ENCODE measurements at places on chromosomes 6 and 20.

DNA sequence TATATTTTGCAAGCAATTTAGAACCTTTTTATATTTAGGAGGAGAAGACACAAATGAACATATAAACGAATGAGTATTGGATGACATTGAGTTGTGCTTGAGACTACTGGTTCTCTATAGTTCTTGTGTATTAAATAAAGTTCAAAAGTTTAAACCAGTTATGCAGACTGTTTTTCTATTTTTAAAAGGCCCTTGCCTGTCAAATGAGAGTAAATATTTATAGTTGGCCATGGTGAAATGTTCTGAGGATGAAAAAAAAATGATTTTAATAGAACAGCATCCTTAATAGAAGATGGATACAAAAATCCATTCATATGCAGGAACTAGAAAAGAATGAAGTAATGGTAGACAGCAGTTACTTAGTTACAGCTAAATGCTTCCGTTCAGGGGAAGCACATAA, 63.5 kb upstream of the COL10A1 start:
- no peak for DNase-seq

- no peak for DNase-seq
These were observed 22.4 kb upstream of the FKBP1C start for GRCh38 chr6:63188828-63189227.

DNA sequence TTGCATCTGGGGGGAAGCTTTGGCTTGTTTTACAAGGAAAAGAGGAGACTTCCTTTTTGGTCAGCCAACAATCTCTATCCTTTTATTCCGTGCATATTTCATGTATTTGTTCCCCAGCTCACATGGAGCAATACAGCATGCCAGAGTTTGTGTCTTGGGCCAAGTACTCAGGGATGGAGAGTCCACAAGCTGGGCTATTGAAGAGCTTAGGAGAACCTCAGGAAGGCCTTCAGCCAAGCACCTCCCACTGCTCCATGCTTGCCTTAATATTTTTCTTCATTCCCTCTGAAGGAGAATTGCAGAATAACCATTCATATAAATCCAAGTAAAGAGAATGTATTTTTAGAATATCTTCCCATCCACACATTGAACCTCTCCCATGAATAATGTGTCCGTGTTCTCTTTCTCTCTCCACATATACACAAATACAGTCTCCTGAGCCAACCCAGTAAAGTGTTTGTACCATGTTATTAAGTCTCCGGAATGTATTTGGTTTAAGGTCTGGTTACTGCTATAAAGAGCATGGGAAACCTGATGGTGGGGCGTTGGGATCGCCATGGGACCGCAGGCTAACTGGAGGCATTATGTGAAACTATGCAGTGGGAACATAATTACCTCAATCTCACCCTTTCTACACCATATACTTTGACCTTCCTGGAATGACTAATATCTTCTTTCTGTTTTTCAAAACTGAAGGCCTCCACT, 3.0 kb downstream of the LAMA4 start:
- DNase-seq: no peak

GRCh38 chr6:106547601-106548453, 81.5 kb downstream of the RTN4IP1 start:
- DNase-seq: no peak

GRCh38 chr20:23061734-23062561, 12.5 kb upstream of the THBD start:
- peak; percentile 87 for DNase-seq

- DNase-seq: no peak
These were observed 79.9 kb downstream of the BMP6 start for GRCh38 chr6:7805850-7806214.

DNA sequence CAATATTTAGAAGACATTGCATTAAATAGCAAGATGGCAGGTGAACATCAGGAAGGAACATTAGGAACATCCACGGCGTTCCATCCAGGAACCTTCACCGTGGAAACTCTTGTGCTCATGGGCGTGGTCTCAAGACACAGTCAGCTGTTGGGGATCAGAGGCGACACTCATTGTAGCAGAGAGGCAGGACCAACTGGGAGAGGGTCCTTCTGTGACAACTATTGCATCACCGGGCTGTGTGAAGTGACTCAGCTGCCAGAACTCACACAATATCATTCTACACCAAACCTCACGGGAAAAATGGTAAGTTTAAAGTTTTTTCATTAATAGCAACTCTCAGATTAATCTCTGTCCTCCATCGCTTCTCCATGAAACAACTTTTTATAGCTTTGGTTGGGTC, 334.8 kb upstream of the SULF2 start:
- no peak for DNase-seq

DNA sequence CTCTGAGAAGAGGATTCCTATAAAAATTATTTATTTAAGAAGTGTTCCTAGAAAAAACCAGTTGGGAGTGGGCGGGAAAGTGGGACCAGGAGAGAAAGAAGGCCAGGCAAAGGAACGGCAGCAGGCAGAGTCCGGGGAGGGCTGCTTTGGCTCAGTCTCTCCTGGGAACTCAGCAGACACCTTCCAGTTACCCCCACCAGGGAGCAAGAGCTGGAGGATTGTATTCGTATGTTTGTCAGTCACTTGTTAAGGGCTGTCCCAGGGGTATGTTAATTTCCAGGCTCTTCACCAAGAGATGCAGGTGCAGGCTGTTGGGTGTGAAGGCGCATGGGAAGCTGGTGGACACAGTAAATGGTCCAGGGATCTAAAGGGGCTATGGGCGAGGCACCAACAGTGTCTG, 53.0 kb upstream of the CHD6 start:
- DNase-seq: no peak

GRCh38 chr20:32962053-32962452, 42.2 kb downstream of the SUN5 start:
- no peak for DNase-seq

GRCh38 chr6:126614642-126615504, 275.0 kb downstream of the CENPW start:
- no peak for DNase-seq

GRCh38 chr6:83867043-83867442, 7.6 kb downstream of the CYB5R4 start:
- DNase-seq: no peak

DNA sequence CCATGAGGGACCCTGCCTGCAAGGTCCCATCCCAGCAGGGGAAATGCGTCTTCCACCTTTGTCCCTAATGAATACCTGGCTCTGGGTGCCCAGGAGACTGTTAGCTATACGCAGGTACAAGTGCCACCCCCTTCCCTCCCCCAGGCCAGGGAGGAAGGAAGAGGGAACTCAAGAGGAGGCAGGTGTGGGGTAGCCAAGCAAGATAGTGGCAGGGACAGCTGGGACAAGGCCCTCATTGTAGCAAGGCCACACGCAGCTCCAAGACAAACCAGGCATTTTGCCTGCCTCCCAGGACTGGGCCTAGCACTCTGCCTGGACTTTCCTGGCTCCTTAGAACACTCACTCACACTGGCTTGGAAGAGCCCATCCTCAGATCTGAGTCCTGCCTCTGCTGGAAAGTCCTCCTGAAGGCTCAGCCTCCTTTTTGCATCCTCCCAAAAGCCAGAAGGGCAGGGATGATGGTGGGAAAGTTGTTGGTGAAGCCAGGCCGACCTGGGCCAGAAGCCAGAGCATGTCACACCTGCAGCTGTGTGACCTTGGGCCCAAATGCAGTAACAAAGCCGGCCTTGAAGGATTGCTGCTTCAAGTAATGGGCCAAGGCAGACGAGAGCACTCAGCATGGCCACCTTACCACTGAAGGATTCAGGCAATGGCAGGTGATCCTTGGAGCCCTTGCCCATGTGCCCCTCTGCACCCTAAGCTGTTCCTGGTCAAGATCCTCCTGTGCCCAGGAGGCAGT, 27.7 kb downstream of the SNPH start:
- no peak for DNase-seq

GRCh38 chr6:61809004-61809595, 476.9 kb downstream of the KHDRBS2 start:
- DNase-seq: peak; percentile 6

DNA sequence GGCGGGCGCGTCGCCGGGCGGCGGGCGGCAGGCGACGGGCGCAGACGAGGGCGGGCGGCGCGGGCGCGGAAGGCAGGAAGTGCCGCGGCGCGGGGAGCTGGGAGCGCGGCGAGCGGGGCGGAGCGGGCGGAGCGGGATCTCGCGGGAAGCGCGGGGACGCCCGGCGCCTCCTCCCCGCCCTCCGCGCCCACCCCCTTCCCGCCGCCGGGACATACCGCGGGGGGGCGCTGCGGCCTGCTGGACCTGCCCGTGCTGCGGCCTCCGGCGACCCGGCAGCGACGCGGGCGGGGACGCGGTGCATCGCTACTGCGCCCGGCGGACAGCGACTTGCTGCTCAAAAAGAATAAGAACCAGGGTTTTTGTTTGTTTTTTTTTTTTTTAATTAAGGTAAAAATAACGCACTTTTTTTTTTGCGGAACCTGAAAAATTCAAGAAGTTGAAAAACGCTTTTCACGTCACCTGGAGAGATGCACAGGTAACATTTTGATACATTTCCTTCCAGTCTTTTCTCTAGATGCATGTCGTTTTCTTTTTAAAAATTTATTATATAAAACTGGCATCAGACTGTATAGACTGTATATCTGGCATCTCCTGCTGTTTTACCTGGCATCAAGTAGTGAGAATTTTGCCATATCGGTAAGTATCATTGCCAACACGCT, at the start of gene CENPB:
Gene CENPB, minus strand, starts transcription at position 76 of the 659 bp plus-strand sequence. CDS start 257 bp downstream, outside the sequence.
- peak; percentile 81 for DNase-seq

GRCh38 chr20:60306551-60306950, 348.3 kb downstream of the CDH26 start:
- DNase-seq: no peak

- no peak for DNase-seq
These were observed 71.4 kb upstream of the PRSS16 start for GRCh38 chr6:27176096-27176495.

GRCh38 chr6:106974336-106974998, at the start of gene CD24:
CD24 (minus strand) TSS chr6:106974729; CDS start chr6:106974646, 83 bp downstream.
- DNase-seq: no peak

DNA sequence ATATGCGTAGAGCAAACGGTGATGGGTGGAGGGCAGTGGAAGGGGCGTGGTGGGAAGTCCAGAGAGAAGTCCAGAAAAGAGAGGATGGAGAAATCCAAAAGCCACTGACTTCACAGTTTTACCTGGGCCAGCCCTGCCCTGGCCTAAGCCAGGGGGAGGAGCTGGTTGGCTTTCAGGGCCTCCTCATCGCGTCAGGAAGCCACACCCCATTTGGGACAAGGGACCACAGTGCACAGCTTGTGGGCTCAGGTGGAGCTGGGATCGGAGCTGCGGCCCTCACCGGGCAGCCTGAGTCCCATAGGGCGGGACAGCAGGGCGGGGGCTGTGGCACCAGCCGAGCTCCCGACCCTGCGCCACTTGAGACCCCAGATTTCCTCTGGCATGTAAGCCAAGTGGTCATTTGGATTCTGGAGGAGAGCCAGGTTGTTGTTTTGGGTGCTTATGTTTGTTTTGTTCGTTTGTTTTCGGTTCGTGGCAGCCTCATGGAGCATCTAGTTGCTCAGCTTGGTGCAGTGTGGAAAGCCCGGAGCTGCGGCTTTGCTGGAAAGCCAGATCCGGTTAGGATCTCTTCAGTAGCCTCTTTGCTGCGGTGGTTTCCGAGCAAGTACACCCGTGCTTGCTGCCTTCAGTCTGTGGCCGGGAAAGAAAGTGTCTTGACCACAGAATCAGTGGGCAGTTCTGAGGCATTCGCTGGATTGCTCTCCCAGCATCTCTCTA, 42.2 kb downstream of the RIOK1 start:
- DNase-seq: no peak

- peak; percentile 82 for DNase-seq
These were observed 425.1 kb downstream of the UTRN start for GRCh38 chr6:144710207-144710606.
